ENCODE measurements at places on chromosomes 16 and 17.
A peak's percentile ranks its signal among the peaks of the same experiment; 100 is the strongest.

DNA sequence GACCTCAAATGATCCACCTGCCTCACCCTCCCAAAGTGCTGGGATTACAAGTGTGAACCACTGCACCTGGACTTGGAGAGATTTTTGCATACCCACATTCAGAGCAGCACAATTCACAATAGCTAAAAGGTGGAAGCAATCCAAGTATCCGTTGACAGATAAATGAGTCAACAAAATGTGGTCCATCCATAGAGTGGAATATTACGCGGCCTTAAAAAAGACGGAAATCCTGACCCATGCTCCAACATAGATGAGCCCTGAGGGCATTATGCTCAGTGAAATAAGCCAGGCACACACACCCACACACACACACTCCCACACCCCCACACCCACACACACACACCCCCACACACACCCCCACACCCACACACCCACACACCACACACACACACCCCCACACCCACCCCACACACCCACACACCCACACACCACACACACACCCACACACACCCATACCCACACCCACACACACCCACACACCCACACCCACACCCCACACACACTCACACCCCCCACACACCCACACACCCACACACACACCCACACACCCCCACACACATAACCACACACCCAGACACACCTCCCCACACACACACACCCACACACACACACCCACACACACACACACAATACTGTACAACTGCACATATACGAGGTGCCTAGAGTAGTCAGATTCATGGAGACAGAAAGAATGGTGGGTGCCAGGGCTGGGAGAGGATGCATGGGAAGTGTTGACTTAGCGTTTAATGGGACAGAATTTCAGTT, 124.7 kb downstream of the FOXL1 start:
- no peak for DNase-seq

DNA sequence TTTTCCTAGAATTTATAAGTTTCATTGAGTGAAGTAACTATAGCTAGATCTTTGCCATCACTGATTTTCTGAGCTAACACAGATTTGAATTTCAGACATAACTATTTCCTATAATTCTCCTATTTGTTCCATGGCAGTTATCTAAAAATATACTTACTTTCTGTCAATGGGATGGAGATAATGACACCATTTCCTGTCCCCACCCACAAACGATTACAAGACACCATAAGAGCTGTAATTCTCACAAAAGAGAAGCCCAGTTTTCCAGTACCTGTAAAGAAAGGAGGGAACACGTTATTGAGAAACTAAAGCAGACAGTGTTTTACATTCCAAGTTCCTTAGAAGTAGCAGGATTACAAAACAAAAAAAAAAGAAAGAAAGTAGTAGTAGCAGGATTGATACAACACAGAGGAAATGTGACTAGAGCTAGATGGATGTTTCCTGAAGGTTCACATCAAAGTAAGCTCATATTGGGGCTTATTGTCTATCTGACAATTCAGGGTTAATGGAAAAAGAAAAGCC, 110.9 kb upstream of the TOB1 start:
- DNase-seq = no peak

GRCh38 chr17:30794372-30794771, 30.1 kb downstream of the CRLF3 start:
- DNase-seq = no peak

DNA sequence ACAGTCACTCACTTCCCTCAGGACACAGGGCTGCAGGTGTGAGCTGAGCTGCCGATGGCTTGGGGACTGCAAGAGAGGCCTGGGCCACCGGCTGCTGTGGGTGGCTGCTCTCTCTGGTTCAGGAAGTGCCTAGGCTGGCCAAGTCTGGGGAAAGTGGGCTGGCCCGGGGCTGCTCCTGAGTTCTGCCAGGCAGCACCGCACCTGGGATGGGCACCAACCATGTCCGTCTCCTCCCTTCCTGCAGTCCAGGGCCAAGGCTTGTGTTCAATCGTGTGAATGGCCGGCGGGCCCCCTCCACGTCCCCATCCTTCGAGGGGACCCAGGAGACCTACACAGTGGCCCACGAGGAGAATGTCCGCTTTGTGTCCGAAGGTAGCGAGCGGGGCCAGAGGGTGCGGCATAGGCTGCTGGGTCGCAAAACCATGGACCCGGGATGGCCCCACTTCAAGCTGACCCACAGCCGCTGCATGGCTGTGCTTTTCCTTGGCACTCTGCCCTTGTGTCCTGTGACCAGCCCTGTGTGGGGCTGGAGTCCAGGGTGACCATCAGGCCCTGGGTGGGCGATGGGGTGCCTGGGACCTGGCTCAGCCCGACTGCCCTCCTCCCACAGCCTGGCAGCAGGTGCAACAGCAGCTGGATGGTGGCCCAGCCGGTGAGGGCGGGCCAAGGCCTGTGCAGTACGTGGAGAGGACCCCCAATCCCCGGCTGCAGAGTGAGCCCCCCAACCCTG, 1.8 kb upstream of the WDR90 start:
- no peak for DNase-seq

- no peak for DNase-seq
These were observed 127.9 kb downstream of the AXIN2 start for GRCh38 chr17:65433592-65433991.

DNA sequence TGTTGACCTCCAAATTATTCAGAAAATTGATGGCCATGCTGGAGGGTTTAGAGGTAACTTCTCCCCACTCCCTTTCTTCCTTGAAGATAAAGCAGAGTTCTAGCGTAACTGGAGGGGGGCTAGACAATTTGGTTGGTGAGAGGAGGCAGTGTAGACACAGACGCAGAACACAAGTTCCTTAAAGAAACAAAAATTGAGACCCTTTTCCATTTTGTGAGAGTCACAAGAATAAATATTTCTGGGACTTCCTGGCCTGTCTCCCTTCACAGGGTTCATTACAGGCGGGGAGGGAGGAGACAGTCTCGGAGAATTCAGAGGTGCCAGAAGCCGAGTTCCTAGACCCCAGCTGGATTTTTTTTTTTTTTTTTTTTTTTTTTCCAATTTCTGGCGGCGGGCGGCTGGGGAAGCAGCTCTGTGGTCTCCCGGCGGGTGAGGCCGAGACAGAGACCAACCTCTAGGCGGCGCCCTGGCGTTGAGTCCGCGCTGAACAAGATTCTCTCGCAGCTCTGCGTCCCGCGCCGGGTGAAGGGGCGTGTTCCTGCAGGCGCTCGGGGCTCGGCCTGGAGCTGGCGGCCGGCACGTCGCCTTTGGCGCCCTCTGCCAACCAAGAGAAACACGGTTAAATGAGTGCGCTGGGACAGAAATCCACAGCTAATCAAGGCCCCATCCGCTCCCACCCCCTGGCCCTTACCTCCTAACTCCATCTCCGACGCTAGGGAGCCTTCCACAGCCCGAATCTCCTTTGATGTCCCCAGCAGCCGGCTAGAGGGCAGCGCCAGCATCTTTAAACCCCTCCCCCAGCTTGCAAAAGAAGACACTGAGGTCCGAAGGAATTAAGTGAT, 10.2 kb upstream of the HOXB9 start:
- DNase-seq = peak; percentile 89

DNA sequence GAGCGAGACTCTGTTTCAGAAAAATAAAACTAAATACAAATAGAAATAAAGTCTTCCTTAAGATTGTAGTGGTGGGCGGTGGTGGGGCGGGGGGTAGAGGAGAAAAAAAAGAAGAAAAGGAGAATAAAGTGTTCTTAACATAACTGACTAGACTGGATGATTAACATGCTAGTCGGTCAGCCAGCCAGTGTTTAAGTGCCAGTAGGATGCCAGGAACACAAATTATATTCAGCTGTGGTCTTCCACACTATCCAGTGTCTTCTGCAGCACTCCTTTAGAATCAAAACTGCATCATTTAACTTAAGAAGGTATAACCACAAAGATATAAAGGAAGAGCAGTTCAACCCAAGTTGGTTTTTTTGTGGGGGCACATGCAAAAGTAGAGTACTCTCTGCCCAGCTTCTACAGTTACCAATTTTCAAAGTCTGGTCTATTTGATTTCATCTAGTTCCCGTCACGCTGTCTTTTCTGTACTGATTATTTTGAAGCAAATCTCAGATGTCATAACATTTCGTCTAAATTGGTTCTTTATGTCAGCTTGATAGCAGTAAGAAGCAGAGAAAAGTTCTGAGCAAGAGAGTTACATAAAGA, 15.8 kb downstream of the HEATR3 start:
- no peak for DNase-seq

GRCh38 chr16:66360624-66361324, 5.7 kb upstream of the CDH5 start:
- DNase-seq = no peak

DNA sequence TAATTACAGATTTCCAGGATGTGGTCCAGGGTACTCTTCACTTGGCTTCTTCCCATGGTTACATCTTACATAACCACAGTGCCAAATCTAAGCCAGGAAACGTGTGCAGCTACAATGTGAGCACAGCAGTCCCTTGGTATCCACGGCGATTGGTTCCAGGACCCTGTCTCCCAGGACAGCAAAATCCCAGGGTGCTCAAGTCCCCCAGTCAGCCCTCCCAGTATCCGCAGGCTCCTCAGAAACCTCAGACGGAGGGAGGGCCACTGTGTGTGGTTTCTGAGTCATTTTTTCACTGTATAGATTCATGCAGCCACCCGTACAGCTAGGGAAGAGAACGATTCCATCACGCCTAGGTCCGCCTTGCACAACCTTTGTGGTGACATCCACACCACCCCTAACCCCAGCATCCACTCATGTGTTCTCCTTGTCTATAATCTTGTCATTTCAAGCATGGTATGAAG, 11.1 kb upstream of the ATP2C2 start:
- DNase-seq = peak; percentile 12

DNA sequence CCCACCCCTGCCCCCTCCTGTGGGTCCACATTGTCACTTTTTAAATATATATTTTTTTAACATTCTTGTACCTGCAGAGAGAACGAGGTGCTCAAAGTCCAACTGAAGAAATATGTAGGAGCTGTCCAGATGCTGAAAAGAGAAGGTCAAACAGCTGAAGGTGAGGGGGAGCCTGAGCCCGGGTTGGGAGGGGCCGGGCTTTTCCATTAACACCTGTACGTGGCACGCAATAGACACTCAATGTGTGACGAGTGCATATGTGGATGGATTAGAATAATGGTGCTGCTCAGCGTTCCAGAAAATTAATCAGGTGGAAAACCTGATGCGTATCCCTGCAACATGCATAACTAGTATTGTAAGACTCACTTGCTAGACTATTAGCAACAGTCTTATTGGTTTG, 223.0 kb downstream of the SNX29 start:
- DNase-seq = no peak

- DNase-seq = no peak
These were observed 2.6 kb downstream of the RIPOR1 start for GRCh38 chr16:67531247-67531646.

DNA sequence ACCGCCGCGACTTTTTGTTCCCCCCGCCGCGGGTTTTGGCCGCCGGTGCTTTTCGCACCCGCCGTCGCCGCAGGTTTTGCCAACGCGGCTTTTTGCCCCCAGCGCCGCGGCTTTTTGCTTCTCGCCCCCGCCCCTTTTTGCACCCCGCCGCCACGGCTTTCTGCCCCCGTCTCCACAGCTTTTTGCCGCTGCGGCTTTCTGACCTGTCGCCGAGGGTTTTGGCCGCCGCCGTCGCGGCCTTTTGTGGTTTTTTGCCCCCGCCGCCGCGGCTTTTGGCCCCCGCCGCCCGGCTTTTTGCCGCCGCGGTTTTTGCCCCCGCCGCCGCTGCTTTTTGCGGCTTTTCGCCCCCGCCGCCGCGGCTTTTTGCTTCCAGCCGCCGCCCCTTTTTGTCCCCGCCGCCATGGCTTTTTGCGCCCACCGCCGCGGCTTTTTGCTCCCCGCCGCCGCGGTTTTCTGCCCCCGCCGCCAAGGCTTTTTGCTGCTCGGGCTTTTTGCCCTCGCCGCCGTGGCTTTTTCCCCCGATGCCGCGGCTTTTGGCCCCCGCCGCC, 151.1 kb downstream of the KCNJ18 start:
- DNase-seq = no peak

GRCh38 chr17:46979147-46979863, at the start of gene RPRML:
RPRML (minus strand) TSS chr17:46979253; CDS start chr17:46979007, 246 bp downstream.
- peak; percentile 37 for DNase-seq

- DNase-seq = no peak
These were observed 35.8 kb upstream of the ABCA9 start for GRCh38 chr17:69096541-69096940.

DNA sequence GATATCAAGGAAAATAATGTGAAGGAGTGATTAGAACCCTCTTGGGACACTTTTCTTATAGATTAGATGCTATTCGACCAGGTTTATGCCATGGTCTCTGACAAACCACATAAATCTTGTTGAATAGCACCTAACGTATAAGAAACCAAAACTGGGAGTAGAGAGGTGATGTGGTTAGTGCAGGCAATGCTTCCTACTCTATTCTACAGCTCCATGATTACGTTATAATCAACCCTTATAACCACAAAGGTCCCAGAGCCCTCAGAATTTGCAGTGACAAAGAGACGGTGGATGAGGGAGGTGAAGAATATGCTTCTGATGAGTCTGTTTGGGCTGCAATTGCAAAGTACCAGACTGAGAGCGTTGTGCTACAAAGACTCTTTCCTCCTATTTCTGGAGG, 78.4 kb downstream of the ARHGAP44 start:
- no peak for DNase-seq

DNA sequence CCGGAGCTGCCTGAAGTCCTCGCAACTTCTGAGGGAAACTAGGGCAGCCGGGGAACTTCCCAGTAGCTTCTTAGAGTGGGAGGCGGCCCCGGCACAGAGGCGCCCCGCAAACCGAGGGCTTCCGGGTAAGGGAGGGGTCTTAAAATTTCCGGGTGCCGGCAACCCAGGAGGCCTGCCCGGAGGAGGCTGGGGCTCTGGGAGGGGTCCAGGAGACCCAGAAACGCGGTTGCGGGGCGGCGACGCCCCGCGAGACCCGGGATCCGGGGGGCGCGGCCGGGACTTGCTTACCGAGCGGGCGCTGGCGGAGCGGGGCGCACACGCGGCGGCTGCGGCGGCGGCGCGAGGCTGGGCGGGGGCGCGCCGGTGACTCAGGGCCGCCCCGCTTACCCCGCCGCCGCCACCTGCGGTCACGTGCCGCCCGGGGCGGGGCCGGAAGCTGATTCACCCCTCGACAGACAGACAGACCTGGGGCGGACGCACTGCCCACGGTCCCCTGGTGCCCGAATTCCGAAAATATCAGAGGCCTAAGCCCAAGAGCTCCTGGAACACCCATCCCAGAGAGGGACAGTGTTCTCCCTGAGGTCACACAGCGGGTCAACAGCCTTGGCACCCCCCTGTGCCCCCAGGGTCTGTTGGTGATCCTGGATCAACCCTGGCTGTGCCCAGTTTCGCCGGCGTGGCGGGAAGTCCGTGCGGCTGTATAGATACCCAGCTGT, at the start of gene FAM83G:
Gene FAM83G, minus strand, starts transcription at position 344 of the 716 bp plus-strand sequence. CDS start 723 bp downstream, outside the sequence.
- peak; percentile 93 for DNase-seq

DNA sequence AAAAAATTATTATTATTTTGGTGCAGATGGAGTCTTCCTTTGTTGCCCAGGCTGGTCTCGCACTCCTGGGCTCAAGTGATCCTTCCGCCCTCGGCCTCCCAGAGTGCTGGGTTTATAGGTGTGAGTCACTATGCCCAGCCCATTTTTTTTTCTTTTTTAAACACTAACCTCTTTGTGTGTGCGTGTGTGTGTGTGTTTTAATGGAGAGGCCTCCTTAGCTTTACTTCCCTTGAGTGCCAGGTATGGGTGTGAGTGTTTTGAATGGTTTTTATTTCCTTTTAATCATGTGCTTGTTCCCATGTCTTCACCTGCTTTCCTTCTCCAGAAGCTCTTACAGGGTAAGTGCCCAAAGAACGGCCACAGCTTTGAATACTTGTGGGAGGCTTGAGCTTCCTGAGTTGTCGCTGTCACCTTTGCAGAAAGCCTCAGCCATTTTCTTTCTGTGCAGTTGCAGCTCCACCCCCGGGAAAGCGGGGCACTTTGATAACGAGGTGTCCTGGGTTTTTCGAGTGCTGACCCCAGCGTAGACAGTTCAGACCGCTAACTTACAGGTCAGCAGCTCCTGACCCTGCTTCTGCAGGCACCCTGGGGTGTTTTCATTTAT, 22.6 kb downstream of the AKAP1 start:
- no peak for DNase-seq
